NCI-H1417 treated with DMSO at 0.1 percent for 48 hours (cell line): ENCODE measurements at places on chromosomes 13 and 19.

DNA sequence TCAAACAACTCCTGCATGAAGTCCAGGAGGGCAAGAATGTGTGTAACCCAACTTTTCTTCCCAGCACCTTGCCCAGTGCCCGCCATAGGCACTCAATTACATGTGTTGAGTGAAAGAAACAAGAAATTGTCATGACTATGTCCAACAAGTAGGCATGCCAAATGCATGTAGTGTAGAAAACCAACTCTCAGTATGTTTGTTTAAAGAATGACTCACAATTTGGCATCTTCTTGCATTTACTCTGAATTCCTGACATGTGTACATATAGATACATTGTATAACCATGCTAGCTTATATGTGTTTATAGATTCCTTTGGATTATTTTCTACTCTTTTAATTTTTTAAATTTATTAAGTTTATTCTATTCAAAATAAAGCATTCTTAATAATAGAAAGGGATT, 305.0 kb downstream of the EFNB2 start:
- DNase-seq, result no peak

DNA sequence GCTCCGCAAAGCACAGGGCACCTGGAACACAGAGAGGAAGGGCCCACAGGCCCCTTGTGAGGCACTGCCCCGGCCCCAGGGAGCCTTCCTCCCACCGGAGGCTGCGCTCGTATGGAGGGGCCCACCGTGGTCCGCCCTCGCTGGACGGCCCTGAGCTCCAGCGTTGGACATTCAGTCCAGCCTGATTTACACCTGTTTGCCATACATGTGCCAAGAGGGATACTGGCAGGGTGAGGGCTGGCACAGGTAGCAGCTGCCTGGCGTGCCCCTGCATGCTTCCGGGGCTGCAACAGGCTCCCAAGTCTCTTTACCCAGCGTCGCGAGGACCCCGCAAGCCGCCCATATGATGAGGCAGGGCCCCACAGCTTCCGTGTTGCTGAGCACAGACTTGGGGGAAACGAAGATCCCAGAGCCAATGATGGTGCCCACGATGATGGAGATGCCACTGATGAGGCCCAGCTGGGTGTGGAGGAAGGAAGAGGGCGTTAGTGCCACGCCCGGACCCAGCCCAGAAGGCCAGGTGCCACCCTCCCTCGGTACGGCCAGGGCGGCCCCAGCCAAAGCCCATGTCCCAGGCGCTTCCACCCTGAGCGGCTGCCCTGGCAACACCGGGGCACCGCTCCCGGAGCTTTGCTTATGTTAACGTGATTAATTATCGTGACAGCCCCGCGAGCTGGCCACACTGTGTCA, 5.1 kb downstream of the SLC7A9 start:
- no peak for DNase-seq

- DNase-seq, result no peak
Observed at GRCh38 chr13:98838776-98839175, 86.3 kb upstream of the SLC15A1 start.

- DNase-seq, result no peak
Observed at GRCh38 chr19:57389194-57389729, 392 bp upstream of the ZNF548 start.

- DNase-seq, result no peak
Observed at GRCh38 chr19:34962687-34963572, 1.1 kb downstream of the ZNF792 start.

DNA sequence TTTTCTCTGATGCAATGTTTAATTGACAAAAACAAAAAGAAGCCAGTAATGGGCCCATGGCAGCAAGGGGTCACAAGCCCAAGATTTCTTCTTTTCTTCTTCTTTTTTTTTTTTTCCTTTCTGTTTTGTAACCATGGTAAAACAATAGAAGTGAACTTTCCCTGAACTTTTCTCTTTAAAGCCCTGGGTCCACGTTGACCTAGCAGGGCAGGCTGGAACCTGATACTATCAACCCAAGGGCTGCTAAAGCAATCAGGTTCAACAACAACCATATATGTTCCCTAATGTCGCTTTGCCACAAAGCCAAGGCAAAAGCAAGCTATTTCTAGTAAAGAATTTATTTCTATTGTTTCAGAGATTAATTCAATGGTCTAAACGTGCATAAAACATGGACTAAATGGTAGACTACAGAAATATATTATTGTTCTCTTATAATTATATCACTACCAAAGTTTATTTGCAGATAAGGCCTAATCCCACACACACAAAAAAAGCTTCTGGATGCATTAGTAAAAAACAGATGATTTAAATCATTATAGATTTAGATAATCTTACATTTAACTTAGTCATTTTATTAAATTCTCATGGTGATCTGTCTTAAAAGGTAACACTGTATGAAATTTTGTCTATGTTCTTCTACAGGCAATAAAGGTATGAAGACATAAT, 153.9 kb downstream of the DACH1 start:
- DNase-seq, result no peak

GRCh38 chr13:110027470-110028240, 241.3 kb upstream of the IRS2 start:
- DNase-seq, result no peak
